ENCODE measurements at places on chromosomes 1 and 21.
A peak's percentile ranks its signal among the peaks of the same experiment; 100 is the strongest.

DNA sequence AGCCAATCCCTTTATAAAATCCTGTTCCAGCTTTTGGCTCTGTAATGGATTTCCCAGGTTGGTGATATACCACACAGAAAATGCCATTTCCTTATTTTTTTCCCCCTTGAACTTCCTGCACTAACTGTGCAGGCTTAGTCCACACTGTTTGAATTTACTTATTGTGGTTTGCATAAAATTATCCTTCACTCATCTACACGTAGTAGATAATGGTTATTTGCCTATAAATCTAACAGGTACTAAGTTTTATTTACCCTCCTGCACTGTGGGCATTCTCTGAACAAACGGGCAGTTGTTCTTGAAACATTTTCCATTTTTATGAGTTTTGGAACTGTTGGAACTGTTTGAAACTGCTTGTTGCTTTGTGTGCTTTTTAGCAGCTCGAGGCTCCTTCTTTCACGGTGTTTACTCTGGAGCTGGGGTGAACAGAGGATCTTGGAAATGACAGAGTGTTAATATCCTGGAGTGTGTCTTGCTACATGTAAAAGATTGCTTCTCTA, 23.0 kb upstream of the KIFAP3 start:
- DNase-seq, result no peak

- no peak for DNase-seq
Measured at GRCh38 chr1:65230731-65231481, 78.4 kb upstream of the DNAJC6 start.

GRCh38 chr1:167927046-167927754, 9.3 kb upstream of the DCAF6 start:
- no peak for DNase-seq

- no peak for DNase-seq
Measured at GRCh38 chr1:61052395-61053225, 29.8 kb upstream of the NFIA start.

DNA sequence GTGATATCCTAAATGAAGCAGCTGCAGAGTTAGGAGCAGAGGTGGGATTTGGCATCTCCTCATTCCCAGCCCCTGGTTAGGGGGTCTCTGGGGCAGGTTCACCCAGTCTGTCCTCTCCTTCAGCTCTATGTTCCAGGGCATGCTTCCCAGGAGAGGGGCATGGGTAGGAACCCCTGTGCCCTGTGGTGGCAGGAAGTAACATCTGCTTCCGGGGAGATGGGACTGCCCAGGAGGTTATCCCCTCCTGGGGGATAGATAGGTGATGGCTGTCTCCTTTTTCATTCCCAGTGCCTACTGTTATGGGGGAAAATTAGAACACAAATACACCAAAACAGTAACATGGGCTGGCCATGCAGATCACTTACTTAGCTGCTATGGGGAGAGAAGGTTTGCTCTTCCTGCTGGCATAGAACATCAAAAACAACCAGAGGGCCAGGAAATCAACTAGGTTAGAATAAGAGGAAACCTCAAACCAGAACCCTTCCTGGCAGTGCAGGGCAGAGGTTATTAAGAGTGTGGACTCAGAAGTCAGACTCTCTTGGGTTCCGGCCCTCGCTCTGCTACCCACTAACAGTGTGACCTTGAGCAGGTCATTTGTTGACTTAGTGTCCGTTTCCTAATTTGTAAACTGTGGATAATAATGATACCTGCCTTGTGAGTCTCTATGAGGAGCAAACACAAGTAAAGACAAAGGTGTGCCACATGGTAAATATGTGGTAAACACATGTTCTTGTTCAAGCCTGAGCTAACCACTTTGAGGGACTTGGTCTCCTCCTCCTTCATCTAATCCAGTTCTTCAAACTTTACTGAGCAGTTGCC, 157.8 kb upstream of the JUN start:
- DNase-seq, result peak; percentile 67

DNA sequence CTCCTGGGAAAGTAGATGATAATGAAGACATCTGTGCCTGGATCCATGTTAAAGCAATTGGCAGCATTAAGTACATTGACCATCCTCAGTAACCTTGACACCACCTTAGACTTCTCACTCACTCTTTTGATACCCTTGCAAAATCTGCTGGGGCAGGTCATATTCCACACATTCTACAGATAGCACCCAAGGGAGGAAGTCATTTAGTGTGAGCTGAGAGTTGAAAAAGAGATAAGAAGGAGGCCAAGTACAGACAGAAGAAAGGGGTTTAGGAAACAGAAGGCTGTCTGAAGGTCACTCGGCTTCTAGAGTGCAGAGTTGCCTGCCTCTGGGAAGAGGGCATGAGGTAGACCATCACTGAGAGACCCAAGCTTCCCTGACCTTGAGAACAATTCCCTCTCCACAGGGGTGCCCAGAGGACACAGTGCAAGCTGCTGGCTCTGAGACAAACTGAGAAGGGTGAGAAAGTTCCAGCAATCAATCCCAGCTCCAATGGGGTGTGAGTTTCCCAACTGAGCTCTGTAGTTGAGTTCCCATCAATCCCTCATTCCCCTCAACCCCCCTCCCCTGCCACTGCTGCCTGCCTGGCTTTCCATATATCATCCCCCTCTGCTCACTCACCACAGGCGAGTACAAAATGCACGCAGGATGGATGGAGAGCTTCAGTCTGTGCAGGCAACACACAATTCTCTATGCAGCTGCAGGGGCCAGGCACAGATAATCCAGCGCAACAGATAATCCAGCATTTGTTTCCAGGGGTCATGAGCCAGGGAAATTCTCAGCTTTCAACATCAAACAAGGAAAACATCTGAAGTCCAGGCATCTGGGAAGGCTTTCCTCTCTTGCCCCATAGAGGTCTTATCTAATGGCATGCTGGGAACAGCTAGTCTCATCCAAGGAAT, 7.4 kb upstream of the MOB3C start:
- DNase-seq, result no peak

Measured in CD4-positive, alpha-beta T cell treated with Interleukin-12 subunit alpha and Interleukin-12 subunit beta, for 1 hour (primary cell).